ENCODE measurements at places on chromosomes 1 and 21. TPM values are rescaled to one million over a fixed set of nuclear protein-coding genes. Genes with fewer than 3 reads are reported as not detected.

PTPRU gene
- total RNA-seq = 13.6 TPM

SRGAP2C gene
- total RNA-seq = 16.9 TPM

KRTAP13-2 gene
- not detected for total RNA-seq

S100A16 gene
- 64.7 TPM for total RNA-seq

FCRL2 gene
- not detected for total RNA-seq

BGLAP gene
- 0.47 TPM for total RNA-seq

PTPN22 gene
- total RNA-seq = 1.6 TPM

HORMAD1 gene
- total RNA-seq = 0.29 TPM

PRAMEF14 gene
- not detected for total RNA-seq

NSL1 gene
- 30.2 TPM for total RNA-seq

NPR1 gene
- 28.5 TPM for total RNA-seq

DNA sequence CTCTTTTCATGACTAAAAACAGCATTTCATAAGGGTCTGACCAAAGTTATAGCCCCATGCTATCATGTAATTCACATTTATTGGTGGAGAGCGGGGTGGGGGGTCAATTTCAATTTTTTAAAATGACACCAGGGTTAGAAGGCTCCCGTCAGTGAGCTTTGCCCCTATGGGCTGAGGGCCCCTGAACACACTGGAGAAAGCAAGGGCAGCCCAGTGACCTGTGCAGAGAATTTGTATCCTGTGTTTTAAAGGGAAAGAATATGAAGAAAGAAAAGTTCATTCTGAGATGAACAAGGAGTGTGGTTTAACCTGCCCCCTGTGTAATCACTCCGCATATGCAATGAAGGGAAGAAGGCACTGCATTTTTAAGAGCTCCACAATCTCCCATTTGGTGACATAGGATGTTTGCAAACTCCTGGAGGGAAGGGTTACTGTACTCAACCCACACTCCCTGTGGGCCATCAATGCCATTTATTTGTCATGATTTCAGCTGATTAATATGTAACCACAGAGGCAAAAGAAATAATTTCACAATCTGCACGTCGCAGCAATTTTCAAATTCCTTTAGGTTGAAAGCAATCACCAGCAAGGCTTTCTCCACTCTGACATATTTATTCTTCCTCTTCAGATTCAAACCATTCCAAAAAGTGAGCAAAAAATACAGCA lies 95.6 kb downstream of the ZNF281 start:
- no peak for DNase-seq

DNA sequence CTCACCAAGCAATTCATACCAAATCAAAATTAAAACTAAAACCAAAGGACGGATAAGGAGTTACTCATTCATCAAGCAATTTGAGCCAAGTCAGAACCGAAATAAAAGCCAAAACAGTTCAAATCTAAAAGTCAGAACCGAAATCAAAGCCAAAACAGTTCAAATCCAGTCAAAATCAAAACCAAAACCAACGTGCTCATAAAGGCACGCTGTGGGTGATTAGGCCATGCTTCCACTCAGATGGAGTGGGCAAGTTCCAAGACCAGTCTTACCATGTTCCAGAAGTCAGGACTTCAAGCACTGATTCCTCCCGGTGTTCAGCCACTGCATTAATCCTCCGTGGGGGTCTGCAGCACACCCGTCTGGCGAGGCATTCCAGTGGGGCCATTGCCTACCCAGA lies 409.3 kb downstream of the TGFB2 start:
- no peak for DNase-seq

DNA sequence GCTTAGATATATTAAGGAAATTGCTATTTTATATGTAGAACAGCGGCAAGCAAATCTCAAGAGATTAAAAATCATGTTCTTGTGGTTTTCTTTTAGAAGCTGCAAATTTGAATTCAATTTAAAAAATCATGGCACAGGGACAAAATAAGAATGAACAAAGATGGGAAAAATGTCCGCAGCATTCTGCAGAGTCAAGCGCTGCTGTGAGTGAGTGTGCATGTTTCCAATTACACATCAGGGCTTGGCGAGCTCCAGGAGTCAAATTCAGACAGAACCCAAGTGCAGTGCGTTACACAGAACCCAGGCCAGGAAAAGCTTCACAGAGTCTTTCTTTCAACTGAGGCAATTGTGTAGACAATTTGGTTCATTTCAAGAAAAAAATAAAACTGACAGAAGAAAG lies 33.3 kb upstream of the ERG start:
- no peak for DNase-seq

GRCh38 chr1:221435504-221435904 lies 306.4 kb downstream of the DUSP10 start:
- no peak for DNase-seq

- DNase-seq = no peak
Measured at GRCh38 chr1:210754878-210755665, 378.9 kb downstream of the KCNH1 start.

- peak; percentile 60 for DNase-seq
Measured at GRCh38 chr1:58885998-58886397, 102.2 kb upstream of the JUN start.

DNA sequence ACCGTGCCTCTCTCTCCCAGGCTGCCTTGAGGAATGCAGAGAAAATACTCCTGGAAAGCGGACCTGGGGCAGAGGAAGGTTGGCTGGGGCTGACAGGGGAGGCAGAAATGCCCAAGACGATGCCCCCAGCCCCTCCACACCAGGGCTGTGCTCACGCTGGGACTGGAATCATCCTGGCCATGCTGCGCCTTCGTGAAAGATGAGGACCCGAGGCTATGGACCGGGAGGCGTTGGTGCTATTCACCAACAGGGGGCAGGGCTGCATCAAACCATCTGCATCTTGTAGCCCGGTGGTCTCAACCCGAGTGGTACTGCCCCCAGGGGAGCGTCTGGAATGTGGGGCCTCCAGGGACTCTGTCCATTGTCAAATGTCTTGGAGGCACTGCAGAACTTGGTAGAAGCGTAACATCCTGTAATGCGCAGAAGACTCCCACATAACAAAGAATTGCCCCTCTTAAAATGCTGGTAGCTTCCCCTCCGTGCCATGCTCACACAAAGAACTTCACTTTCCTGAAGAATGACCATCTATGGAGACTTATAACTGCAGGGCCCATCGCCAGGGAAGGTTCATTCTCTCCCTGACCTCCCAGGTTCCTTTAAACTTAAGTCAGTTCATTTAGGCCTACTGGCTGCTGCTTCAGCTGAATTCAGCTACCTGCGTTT lies 251.2 kb downstream of the RRAGC start:
- no peak for DNase-seq

DNA sequence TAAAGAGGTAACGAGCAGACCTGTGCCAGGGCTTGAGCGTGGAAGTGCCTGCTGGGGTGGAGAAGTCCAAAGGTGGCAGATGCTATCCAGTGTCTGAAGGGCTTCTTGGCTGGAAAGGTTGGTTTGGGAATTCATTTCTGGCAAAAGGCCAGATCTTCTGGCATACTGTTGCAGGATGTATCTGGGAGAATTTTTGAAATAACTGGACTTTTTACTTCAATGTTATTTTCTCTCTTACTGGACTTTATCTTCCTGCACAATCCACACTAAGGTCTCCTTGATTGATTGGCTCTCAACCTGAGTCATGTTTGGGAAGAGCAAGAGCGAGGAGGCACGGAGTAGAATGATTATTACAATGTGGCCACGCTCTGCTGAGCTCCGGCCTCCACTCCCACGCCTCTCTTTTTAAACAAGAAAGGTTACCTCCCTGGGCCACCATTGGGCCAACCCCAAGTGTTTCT lies 278.4 kb downstream of the TM2D1 start:
- DNase-seq = no peak

GRCh38 chr1:52877554-52877953 lies 35.0 kb downstream of the ZYG11A start:
- DNase-seq = no peak

DNA sequence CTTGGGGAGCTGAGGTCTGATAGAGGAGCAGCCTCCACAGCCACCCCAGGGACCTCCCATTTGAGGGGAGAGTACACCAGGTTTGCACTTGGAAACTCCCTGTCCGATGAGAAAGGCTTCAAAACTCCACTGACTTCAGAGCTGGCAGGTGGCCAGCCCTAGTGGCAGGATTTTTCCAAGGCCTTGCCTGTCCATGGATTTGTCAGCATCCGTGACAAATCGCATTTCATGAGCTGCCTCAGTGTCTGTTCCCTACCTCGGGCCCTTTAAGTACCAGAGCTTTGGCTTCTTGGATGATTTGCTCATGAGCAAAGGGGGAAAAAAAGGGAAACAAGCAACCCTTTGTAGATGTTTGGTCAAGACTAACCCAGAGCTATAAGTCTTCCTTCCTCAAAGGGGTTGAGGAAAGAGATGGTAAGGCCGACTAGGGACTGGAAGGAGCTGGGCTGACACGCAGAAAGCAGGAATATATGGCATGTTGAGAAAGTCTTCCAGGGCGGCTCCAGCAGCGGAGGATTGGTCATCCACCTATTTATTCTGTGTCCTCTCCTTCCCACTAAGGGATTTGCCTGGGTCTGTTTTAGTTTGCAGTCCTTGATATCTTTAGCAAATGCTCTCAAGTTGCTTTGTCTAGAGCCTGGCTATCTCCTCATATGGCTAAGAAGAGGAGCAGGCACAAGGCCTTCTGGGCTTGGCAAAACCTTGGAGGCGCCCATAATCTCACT lies 2.7 kb upstream of the HSPG2 start:
- DNase-seq = peak; percentile 93

- DNase-seq = no peak
Measured at GRCh38 chr1:208509072-208509471, 264.9 kb upstream of the PLXNA2 start.

GRCh38 chr21:44729336-44730027 lies 18.1 kb upstream of the TSPEAR start:
- DNase-seq = no peak

- no peak for DNase-seq
Measured at GRCh38 chr1:53712276-53712675, 26.7 kb downstream of the GLIS1 start.

DNA sequence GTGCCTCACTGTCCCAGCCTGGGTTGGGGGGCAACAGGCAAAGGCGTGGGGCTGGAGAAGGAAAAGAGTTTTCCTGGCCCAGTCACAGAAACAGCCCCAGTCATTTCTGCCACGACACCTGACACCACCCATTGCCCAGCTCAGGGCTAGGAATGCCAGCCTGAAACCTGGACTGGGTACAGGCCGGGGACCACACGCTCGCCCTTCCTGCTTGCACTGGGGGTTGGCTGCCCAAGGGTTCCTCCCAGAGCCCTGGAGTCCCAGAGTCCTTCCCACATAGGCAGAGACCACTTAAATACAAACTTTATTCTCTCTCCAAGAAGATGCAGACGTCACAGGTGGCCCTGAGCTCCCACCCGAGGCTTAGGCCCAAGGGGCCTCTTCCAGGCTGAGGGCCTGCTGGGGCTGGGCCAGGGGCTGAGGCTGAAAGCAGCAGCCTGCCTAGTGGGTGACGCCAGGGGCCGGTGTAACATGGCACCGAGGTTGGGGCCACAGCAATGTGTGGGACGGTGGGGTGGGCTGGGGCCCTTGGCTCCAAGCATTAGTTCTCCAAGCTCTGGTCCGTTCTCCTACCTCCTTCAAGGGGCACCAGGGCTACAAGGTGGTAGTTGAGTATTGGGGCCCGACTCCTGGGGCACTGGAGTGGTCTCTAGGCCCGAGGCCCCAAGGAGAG lies 1.6 kb downstream of the TMEM52 start:
- no peak for DNase-seq

DNA sequence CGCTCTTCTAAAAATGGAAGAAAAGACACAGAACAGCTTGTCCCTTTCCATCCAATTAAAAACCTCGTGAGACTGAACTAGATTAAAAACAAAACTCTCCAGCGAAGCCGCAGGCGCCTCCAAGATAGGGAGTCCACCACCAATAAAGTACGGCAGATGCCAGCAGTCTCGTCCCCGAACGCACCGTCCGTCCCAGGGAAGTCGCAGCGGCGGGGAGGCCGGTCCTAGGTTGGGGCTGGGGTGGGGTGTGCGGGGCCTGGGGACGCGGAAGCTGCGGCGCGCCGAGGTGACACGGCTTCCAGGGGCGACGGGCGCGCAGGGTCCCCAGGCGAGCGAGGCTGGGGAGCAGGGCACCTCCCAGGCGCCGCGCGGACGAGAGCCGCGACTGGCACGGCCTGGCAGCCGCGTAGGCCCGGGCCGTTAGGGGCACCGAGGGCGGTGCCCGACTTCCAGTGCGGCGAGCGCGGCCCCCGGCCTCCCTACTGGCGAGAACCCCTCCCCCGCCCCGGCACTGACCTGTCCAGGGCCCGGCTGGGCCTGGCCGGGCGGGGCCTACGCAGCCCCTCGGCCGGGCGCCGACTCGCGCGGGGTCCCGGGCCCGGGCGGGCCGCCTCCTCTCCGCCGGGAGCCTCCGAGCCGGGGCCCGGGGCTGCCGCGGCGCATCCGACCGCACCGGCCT lies 28.3 kb upstream of the A3GALT2 start:
- DNase-seq = peak; percentile 71

DNA sequence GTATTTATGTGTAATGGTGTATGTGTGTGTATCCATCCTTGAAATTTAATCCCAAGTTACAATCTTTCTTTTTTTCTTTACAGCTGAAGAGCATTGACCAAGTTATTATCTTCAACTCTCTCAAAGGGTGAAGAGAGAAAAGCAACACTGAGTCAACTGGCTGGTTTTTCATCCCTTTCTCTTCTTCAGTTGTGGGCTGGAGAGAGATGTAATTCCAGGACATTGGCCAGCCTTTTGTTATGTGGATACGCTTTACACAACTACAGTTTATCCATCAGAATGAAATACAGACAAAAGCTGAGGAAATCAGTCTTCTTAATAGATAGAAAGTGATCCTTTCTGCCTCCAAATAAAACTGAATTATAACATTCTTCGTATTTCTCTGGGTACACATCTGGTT lies 357.0 kb upstream of the NCAM2 start:
- no peak for DNase-seq

Data from left cardiac atrium (tissue), 4 donors.